ENCODE measurements at places on chromosomes 3 and 15.

- no peak overlapping the region for H3K27ac ChIP-seq
- no peaks in the 10 kb centered on the region for H3K36me3 ChIP-seq
- H3K4me1 ChIP-seq = no peaks in the 10 kb centered on the region
- H3K4me3 ChIP-seq = no peak overlapping the region
These were observed 607.8 kb downstream of the SI start for GRCh38 chr3:164470471-164470870.

DNA sequence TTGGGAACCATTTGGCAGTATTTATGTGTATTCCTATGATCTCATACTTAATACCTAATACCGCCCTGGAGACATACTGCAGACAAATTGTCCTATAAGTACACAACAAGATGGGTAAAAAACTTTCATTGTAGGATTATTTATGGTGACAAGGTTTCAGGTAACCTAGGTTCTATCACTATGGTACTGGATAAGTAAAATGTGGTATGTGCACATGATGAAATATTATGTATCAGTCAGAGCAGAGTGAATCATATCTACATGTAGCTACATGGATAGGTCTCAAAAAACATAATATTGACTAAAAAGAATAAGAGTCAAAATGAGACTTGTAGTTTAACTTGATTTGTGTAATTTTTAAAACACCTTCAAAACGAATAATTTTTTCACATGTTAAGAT, 147.8 kb downstream of the LEKR1 start:
- H3K4me1 ChIP-seq = peaks cover 35% of the 10 kb centered on the region
- DNase-seq = no peak
- H3K4me3 ChIP-seq = no peak overlapping the region
- no peaks in the 10 kb centered on the region for H3K36me3 ChIP-seq

DNA sequence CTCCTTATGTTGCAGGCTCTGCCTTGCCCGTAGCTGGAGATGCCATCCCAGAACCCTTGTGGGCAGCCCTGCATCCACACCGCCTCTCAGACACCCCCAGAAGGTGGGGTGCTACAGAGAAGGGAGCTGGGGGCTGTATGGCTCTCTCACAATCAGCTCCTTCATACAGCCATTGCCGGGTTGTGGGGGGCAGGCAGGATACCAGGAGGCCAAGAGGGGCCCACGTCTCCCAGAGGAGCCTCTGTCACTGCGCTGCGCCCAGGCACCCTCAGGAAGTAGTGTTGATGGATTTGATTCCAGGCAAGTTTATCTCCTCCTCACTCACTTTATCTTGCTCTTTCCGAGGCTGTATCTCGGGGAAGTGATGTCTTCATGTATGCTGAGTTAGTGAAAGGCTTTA, 171.6 kb downstream of the CHDH start:
- no peak overlapping the region for H3K4me3 ChIP-seq
- H3K36me3 ChIP-seq = no peaks in the 10 kb centered on the region
- H3K27me3 ChIP-seq = no peaks in the 10 kb centered on the region
- no peak for DNase-seq
- no peaks in the 10 kb centered on the region for H3K4me1 ChIP-seq

DNA sequence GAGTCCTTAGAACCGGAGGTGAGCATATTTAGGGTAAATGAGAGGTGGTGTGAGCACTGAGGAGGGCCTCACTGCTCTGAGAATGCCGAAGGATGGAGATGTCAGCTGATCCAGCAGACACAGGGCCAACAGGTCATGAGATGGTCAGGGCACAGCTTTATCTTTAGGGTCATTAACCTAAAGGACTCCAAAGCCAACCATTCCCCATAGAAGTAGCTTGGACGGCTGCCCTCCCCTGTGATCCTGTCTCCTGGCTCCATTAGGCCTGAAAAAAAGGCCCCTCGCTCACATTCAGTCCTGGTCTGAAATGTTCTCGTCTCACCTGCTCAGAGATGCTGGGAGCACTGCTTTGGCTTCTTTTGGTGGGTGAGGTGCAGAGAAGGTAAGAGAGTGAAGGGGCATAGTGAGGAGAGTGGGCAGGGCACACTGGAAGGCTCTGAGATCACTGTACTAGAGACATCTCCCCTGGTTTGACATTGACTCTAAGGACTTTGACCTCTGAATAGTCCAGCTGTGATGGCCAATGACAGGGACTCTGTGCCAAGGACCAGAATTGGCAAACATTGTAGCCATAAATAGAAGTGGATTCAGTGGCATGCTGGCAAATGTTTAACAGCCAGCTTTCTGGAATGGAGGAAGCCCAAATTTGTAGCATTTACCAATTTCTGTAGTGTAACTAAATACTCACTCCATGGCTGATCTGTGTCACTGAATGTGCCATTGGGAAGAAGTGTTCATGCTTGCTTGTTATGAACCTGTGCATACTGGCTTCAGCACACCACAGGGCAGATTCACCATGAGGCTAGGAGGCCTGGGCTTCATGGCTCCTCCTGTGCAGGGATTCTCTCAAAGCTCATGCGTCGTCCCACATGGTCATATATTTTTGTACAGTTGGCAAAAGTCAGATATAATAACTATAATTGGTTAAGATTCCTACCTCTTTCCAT, 76.2 kb upstream of the MRPS22 start:
- H3K36me3 ChIP-seq = no peaks in the 10 kb centered on the region
- DNase-seq = no peak
- no peak overlapping the region for H3K4me3 ChIP-seq
- no peak overlapping the region for H3K27ac ChIP-seq

DNA sequence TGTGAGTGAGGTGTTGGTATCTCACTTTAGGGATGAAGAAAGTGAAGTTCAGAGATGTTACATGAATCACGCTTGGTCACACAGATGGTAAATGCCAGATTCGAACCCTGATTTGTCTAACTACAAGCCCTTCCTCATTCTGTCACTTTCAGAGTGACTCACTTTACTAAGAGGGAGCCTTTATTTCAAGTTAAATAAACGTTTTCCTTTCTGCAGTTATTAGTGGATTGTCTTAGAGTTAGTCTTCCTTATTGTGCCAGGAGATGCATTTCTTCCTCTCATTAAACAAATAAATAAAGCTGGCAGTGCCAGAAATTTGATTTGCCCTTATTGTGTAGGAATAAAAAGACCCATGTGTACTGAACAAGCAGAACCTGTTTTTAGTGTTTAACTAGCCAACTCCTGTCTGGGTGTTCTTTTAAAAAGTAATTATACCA, 162.5 kb downstream of the AKAP13 start:
- peaks cover 62% of the 10 kb centered on the region for H3K4me1 ChIP-seq
- H3K27me3 ChIP-seq = no peaks in the 10 kb centered on the region
- no peak for DNase-seq
- no peak overlapping the region for H3K4me3 ChIP-seq
- no peak overlapping the region for H3K27ac ChIP-seq

GRCh38 chr3:69739204-69740102, at the start of gene MITF:
MITF (plus strand) TSS chr3:69739464; CDS start chr3:69739598, 134 bp downstream.
- no peak within 1 kb of the TSS for H3K4me3 ChIP-seq
- H3K27ac ChIP-seq = no peak within 1 kb of the TSS
- peak; percentile 8 for DNase-seq
- peaks cover 10% of the 10 kb centered on the region for H3K4me1 ChIP-seq

GRCh38 chr3:119589102-119589773, 8.4 kb upstream of the PLA1A start:
- H3K4me3 ChIP-seq = no peak overlapping the region
- H3K27me3 ChIP-seq = no peaks in the 10 kb centered on the region
- H3K4me1 ChIP-seq = peaks cover 19% of the 10 kb centered on the region
- H3K36me3 ChIP-seq = peaks cover 14% of the 10 kb centered on the region

- H3K27ac ChIP-seq = no peak overlapping the region
- H3K36me3 ChIP-seq = no peaks in the 10 kb centered on the region
- no peak overlapping the region for H3K4me3 ChIP-seq
- H3K4me1 ChIP-seq = no peaks in the 10 kb centered on the region
These were observed 76.4 kb downstream of the HES1 start for GRCh38 chr3:194212161-194212844.

DNA sequence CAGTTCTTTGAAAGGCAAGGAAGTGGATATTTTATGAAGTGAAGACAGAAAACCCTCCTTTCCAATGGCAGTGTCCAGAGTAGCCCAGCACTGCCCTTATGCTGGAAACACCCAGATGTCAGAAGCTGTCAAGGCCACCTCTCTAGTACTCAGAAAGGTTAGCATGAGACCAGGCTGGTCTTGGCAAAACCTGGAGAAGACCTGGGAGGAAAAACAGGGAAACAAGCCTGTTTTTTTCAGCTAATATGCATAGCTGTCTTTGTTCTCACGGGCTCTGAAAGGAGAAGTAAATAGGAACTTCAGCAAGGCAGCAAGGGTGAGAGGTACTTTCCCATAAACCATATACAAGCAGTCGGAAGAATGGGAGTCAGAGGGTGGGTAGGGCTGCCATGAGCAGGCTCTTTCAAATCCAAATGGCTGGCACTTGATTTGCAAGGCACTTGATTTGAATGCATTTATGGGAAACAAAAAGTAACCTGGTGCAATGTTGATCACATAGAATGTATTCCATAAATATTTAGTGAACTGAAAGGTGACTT, 55.8 kb downstream of the HEG1 start:
- H3K4me1 ChIP-seq = peaks cover 6% of the 10 kb centered on the region
- H3K4me3 ChIP-seq = no peak overlapping the region
- DNase-seq = no peak
- no peak overlapping the region for H3K27ac ChIP-seq
- peaks cover 28% of the 10 kb centered on the region for H3K36me3 ChIP-seq
- H3K27me3 ChIP-seq = no peaks in the 10 kb centered on the region

DNA sequence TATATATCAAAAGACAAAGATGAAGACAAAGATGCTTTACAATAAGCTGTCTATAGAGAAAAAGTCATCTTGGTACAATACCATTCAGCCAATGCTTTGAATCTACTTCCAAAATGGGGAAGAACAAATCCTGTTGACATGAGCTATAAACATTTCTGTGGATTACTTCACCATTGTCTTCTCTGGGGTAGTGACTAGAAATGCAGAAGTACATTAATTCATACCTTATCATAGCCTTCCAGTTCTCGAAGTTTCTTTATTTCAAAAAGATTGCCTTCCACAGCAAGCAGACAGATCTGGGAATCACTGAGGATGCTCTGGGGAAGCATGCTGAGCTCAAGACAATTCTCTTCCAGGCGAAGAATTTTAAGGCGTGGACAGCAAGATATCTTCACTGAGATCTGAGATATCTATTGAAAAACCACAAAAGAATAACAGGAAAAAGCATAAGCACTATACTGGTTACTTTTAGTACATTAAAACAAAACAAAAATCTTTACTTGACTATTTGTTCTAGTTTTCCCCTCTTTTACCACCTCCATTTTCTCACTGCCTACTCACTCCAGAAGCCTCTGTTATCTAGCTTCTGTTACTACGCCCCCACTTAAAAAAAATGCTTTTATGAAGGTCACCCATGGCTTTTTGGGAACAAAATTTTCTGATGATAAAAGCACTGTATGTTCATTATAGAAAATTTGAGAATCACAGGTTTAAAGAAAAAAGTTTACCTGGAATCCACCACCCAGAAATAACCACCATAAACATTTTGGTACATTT, 3.6 kb downstream of the LRRC57 start:
- no peak for DNase-seq
- peaks cover 19% of the 10 kb centered on the region for H3K36me3 ChIP-seq
- peaks cover 15% of the 10 kb centered on the region for H3K4me1 ChIP-seq
- H3K4me3 ChIP-seq = no peak overlapping the region
- H3K27me3 ChIP-seq = no peaks in the 10 kb centered on the region

GRCh38 chr3:55664387-55664786, 177.3 kb upstream of the WNT5A start:
- no peaks in the 10 kb centered on the region for H3K27me3 ChIP-seq
- no peak for DNase-seq
- no peak overlapping the region for H3K27ac ChIP-seq
- no peak overlapping the region for H3K4me3 ChIP-seq
- H3K4me1 ChIP-seq = no peaks in the 10 kb centered on the region

Data from B cell (primary cell).